Hair follicular keratinocyte (primary cell): ENCODE measurements at places on chromosomes 5 and 9. TPM values are rescaled to one million over a fixed set of nuclear protein-coding genes. Genes with fewer than 3 reads are reported as not detected.

CD74 gene
- 14.0 and 20.6 TPM in 2 replicates for total RNA-seq

DBH gene
- not detected in 2 replicates for total RNA-seq

PTGES gene
- total RNA-seq = 0.70 and 6.2 TPM in 2 replicates

PCDHGB7 gene
- 1.3 and 2.3 TPM in 2 replicates for total RNA-seq

LRRC19 gene
- 0.23 TPM in 1 of 2 replicates, not detected in the other for total RNA-seq

GABRA6 gene
- not detected in 2 replicates for total RNA-seq

NDST1 gene
- 52.8 and 73.5 TPM in 2 replicates for total RNA-seq

CTSV gene
- total RNA-seq = 26.3 and 29.9 TPM in 2 replicates

TNFSF15 gene
- 1.3 and 1.6 TPM in 2 replicates for total RNA-seq

LCN12 gene
- total RNA-seq = not detected in 2 replicates

NIPAL4 gene
- total RNA-seq = 25.3 and 30.4 TPM in 2 replicates

PCDHGA1 gene
- total RNA-seq = not detected in 2 replicates

ITGA1 gene
- 7.7 and 10.1 TPM in 2 replicates for total RNA-seq

LIX1 gene
- under 0.01 TPM in 1 of 2 replicates, not detected in the other for total RNA-seq

C9orf50 gene
- total RNA-seq = not detected in 2 replicates

ACSL6 gene
- 0.39 TPM in 1 of 2 replicates, not detected in the other for total RNA-seq

TPPP gene
- 0.49 and 0.94 TPM in 2 replicates for total RNA-seq

SLC27A6 gene
- 1.5 TPM in 2 replicates for total RNA-seq
